ENCODE measurements at places on chromosomes 13 and 19.

GRCh38 chr13:53863520-53863919, 834.9 kb downstream of the OLFM4 start:
- DNase-seq = no peak

GRCh38 chr19:57465680-57466381, 8.9 kb upstream of the VN1R1 start:
- DNase-seq = no peak

GRCh38 chr13:43159026-43159461, 135.7 kb downstream of the DNAJC15 start:
- DNase-seq = no peak

DNA sequence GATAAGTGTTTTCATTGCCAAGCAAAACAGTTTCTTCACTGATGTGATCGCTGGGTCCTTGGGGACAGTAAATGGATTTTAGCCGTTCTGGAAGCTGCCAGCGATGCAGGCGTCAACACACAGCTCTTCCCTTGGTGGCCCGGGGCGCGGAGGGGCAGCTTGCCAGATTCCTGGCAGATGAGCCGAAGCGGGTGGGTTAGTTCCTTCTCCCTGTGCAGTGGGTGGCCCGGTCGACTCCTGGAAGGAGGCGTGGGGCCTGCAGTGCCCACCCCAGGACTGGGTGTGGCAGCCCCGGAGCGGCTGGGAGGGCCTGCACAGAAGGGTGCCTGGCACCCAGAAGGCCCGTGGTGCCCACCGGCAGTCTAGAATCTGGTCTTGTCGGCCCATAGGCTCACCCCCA, 69.0 kb downstream of the KDM4B start:
- DNase-seq = no peak

GRCh38 chr13:45500492-45501174, 35.9 kb downstream of the COG3 start:
- DNase-seq = no peak

DNA sequence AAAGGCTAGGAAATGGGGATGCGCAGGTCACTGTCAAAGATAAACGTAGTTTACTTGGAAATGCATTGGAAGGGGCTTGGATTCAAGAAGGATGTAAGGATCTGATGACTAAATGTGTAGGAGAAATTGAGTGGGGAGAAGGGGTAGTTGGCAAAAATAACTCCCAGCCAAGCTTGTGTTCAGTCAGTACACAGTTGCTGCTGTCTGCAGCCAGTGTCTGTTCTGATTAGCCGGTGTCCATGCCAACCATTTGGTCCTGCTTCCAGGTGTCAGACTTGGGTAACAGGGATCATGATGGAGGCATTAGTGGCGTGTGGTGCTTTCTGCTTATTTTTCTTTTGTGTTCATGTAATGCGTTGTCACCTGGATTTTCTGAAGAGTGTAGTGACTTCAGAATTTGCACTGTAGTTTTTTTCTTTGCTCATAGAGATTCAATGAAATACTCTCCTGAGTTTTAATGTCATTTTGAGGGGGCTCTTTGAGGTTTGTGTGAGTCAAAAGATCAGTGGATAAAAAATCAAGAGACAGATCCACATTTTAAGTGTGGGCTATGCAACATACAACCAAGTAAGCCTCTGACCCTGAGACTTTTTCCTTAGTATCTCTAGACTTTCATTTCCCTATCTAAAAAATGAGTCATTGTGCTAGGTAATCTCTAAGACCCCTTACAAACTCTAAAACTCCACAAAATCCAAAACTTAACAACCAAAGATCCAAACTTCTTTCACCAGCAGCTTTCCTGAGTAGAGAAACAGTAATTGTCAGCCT, 103.9 kb downstream of the WDFY2 start:
- no peak for DNase-seq

DNA sequence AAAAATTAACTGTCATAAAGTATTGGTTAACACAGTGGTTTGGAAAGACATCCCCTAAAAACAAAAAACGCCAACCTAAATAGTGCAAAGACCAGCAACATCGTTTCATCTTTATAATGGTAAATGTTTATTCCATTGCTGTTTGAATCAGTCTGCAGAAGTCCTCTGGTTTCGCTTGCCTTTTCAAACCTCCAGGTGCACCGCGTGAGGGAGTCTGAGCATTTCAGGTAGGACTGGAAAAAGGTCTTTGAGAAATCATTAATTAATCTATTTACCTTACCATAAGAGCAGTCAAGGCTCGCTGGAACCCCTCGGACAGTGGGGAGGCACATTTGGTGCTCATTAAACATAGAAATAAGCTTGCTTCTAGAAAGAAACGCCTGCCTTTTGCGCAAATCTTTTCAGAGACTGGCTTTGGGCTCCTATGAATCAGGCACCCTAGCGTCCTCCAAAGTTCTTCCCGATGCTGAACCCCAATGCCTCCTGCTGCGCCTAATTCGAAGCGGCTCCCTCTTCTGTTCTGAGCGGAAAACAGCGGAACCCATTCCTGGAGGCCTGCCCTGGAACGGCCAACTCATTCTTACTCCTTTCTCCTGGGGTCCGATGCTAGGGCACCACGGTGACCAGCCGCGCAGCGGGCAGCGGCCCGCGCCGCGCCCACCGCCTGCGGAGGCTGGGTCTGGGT, 951 bp upstream of the MTUS2 start:
- DNase-seq = no peak

GRCh38 chr13:43730642-43731041, 56.1 kb downstream of the ENOX1 start:
- DNase-seq = no peak

- peak; percentile 61 for DNase-seq
Measured at GRCh38 chr19:6509118-6509971, 7.2 kb upstream of the TUBB4A start.

DNA sequence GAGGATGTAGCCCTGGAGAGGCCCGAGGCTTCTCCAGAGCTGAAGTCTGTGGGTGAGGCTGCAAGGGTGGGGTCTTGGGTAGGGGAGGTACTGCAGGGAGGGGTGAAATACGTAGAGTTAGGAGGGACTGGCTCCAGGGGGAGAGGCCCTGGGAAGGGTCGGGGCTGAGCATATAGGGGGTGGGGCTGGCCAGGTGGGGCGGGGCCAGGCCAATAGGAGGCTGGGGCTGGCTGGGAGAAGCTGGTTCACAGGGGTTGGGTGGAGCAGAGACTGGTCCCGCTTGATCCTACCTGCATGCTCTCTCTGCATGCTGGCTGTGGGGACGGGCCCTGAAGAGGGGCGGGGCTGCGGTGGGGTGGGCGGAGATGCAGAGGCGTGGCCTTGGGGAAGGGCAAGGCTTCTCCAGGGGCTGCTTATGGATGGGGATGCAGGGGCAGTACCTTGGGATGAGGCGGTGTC, 51.9 kb downstream of the CELF5 start:
- no peak for DNase-seq

- DNase-seq = peak; percentile 52
Measured at GRCh38 chr19:10503002-10503789, at the start of gene KEAP1. KEAP1 (minus strand) TSS chr19:10503356; CDS start chr19:10500033, 3,323 bp downstream.

GRCh38 chr19:35299523-35300338, 7.8 kb downstream of the MAG start:
- peak; percentile 50 for DNase-seq

GRCh38 chr19:39971380-39972035, 543 bp downstream of the PSMC4 start:
- no peak for DNase-seq

All from hypothalamus (tissue), 51 donors.